ENCODE measurements at places on chromosomes 3 and 15.

GRCh38 chr3:60000311-60001105, 950.7 kb upstream of the CFAP20DC start:
- no peak for DNase-seq

DNA sequence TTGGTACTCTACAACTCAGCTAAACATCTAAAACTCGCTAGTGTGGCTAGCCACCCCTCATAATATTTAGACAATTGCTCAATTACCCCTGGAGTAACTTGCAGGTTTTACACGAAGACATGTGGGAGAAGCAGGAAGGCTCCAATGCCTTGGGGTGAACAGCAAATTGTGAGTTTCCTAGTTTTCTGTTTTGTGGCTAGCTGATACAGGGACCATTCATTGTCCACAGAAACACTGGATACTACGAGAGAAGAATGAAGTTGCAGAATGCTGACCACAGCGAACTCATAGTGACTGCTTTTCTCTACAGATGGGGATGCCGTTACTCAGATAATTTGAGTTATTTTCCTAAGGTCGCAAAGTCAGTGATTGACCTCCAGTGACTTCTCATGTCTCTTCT, 212.9 kb downstream of the P3H2 start:
- no peak for DNase-seq

- no peak for DNase-seq
Measured at GRCh38 chr3:109188741-109189140, 52.2 kb downstream of the C3orf85 start.

DNA sequence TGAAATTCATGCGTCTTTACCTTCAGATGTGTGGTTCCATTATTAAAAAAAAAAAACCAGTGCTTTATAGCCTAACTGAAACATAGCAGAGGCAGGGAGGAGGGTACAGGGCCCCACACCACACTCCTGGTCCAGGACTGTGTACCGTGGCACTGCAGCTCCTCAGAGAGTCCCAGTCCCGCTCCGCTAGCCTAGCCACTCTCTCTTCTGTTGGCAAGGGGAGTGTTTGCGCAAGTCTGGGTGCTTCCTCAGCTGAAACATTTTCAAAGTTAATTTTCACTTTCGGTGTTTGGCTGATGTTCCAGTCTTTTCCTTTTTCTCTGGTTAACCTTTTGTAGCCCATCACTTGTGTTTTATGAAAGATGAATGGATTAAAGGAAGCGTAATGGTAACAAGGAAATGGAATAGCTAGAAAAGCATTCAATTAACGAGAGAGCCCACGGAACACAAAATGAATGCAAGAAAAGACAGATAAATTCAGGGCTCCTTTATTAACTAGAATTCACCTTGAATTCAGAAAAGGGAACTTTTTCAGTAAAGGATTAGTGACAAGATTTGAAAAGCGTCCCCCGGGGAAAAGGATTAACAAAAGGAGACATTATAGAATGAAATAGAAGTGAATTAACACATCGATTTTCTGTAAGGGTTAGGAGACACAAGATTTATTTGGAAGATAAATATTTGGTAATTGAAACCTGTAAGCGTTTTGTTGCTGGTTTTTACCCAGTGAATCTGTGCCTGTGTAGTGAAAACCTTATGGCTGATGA, 177.0 kb downstream of the CACNA2D3 start:
- no peak for DNase-seq

GRCh38 chr15:87083201-87083600, 1003.5 kb downstream of the AGBL1 start:
- DNase-seq = no peak

DNA sequence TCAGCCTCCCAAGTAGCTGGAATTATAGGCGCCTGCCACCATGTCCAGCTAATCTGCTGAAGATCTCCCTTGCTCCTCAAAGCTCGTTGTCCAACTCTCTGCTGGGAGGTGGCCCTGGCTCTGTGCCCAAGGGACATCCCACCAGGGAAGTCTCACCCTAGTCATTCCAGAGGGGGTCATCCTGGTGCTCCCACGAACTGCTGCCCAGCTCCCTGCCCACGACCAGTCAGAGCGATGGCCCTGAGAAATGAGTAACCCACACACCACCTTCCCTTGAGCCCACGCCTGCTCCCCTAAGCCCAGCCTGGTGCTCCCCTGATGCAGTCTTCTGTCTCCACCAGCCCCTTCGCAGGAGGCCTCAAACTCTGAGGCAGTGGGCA, 5.2 kb downstream of the KLHL25 start:
- DNase-seq = no peak

DNA sequence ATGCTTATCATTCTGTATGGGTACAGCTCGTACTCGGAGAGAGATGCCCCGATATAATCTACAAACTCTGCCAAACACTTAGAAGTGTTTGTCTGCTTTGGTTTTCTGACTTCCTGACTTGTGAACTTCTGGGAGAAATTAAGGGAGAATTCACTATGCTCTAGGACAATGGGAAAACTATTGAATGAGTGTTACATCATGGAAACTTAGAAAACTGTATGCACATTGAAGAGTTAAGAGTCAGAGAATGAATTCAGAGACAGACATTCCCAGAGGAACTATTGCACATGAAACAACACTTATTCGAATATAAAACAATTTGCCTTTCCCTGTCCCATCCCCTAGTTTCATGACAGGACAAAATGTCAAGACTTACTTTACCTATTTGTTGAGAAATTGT, 57.8 kb downstream of the DTWD1 start:
- no peak for DNase-seq

- no peak for DNase-seq
Measured at GRCh38 chr3:11195721-11196332, 41.5 kb downstream of the HRH1 start.

DNA sequence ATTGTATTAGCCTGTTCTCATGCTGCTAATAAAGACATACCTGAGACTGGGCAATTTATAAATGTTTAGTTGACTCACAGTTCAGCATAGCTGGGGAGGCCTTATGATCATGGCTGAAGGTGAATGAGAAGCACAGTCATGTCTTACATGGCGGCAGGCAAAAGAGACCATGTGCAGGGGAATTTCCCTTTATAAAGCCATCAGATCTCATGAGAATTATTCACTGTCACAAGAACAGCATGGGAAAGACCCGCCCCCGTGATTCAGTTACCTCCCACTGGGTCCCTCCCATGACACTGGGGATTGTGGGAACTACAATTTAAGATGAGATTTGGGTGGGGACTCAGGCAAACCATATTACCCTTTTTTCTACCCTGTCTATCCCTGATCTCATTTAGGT, 51.5 kb upstream of the MYZAP start:
- DNase-seq = no peak

DNA sequence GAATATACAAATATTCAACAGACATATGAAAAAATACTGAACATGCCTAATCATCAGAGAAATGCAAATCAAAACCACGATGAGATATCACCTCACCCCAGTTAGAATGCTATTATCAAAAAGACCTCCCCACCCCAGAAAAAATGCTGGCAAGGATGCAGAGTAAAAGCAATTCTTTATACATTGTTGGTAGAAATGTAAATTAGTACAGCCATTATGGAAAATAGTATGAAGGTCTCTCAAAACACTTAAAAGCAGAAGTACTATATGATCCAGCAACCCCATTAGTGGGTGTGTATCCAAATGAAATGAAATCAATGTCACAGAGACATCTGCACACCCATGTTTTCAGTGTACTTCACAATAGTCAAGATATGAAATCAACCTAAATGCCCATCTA, 308.7 kb downstream of the CHST2 start:
- DNase-seq = no peak

DNA sequence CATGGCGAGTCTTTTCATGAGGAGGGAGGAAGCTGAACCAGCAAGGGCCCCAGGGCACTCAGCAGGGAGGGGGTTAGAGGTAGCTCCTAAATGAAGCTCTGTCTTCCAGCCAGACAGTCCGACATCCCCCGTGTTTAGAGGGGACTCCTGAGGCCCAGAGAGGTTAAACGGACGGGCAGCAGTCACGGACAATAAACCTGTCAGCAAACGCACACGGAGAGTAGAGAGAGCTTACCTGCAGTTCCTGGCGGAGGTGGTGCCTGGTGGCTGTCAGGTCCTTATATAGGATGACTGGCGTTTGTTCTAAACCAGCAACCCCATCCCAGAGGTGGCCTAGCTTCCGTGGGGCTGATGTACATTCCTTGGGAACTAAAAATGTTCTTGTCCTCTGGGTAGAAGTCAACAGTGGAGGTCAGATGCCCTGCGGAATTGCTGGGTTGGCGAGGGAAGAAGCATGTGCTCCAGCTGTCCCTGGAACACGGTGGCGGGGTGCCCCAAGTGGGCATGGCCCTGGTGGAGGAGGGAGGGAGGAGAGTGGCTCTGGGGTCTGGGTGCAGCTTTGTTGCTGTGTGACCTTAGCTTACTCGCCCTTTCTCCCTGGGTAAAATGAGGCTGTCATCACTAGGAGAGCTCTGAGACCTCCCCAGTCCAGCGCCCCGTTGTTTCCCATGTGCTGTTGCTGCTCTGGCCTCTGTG, 2.1 kb downstream of the GHRL start:
- no peak for DNase-seq

DNA sequence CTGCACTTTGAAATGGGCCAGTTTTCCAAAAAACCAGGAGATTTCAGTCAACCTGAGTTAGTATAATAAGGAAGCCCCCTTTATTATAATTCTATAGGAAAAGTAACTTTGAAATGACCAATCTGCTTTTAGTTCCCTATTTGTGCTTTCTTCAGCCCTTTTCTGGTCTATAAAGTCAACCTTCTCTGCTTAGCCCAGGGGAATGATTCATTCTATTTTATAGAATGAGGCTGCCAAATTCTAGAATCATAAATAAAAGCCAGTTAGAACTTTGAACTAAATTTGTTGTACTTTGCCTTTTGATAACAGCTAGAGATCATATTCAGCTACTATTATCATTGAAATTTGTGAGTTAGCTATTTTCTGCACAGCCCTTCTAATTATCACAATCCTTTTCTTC, 24.7 kb downstream of the CIP2A start:
- no peak for DNase-seq

- no peak for DNase-seq
Measured at GRCh38 chr3:45773714-45774449, 22.5 kb downstream of the SLC6A20 start.

- no peak for DNase-seq
Measured at GRCh38 chr3:188554404-188554803, 400.4 kb downstream of the LPP start.

GRCh38 chr3:57757642-57758297, 1.7 kb downstream of the SLMAP start:
- DNase-seq = no peak

- no peak for DNase-seq
Measured at GRCh38 chr3:66256806-66257205, 36.0 kb downstream of the SLC25A26 start.

DNA sequence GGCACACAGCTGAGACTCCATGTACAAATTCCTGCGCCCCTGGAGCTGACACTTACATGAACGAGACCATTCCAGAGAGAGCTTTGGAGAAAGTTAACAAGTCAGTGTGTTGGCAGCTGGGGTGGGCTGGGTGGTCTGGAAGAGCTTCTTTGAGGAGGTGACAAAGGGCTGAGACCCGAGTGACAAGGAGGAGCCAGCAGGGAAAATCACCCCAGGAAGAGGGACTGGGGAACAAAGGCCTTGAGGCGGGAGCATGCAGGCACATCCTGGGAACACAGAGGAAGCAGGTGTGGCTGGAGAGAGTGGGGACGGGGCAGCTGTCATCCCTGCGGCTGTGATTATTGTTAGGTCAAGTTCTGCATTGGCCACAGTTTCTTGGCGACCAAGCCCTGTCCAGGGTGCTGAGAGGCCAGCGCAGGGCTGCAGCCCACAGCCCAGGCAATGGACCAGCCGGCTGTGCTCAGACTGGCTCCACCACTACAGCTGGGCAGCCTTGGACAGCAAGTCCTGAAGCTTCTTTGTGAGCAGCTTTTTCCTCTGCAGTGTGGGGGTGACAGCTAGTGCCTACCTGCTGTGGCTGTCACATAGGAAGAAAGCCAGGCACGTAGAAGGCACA, 34.2 kb upstream of the PRR23E start:
- DNase-seq = no peak

GRCh38 chr3:94904156-94904674, 841.4 kb downstream of the NSUN3 start:
- no peak for DNase-seq

DNA sequence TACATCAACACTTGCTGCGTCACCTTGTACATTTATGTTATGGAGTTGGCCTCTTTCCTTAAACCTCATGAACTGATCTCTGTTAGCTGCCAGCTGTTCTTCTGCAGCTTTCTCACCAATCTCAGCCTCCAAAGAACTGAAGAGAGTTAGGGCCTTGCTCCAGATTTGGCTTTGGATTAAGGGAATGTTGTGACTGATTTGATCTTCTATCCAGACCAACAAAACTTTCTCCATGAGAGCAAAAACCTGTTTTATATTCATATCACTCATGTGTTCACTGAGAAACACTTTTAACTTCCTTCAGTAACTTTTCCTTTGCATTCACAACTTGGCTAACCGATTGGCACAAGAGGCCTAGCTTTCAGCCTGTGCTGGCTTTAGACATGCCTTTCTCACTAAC, 1156.0 kb upstream of the CADM2 start:
- DNase-seq = no peak

DNA sequence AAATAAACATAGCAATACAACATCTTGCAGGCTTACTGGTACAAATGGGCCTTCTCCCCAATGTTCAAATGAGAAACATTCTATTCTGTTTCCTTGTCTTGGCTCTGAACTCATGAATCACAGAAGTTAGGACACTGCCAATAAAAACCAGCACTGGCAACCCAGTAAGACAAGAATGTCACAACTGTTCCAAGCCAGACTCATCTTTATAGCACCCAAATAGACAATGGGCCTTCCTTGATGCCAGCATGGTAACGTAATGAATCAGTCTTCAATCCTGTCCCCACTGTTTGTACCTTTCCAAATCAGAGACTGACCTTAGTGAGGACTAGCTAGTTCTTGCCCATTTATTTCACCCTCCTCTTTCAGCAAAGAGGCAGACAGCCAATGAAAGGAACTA, 14.1 kb upstream of the RPS17 start:
- DNase-seq = no peak

DNA sequence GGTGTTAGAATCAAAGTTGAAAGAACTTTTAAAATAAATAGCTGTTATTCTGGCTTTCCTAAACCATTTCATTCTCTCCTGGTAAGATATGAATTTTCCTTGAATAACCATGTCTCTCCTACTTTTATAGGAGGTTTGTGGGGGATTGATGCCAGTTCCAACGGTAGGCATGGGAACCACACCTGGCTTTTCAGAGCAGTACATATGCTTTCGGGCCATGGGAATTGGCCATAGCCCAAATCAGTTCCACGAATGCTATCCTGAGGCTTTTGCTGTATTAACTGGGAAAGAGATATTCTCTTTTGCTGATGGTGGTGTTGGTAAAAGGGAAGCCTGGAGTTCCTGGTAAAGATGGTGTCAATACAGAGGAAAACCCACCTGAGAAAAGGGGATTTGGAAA, 396.2 kb upstream of the ZNF385D start:
- DNase-seq = no peak
